8988T (cell line): ENCODE measurements at places on chromosomes 12 and 14.

DNA sequence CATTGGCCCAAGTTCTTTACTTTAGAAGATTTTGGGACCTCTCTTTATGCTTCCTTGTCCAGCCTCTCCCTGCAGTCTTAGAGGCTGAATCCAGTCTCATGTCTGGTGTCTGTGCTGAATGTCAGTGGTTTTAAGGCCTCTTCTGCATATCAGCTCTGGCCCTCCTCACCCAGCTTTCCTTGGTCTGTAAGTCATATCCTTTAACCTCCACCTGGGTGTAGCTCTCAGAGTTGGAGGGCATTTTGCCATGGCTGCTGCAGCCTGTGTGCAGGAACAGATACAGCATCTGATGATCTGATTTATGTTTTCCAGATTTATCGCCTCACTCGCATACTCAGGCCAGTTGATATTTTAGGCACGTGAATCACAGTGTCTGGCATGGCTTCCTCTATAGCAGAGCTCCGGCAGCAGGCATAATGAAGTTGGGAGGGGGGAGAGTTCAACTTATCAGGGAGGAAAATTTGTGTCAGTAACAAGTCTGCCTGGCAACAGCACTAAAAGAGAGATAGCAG, 335.0 kb downstream of the PCNX1 start:
- DNase-seq = no peak

DNA sequence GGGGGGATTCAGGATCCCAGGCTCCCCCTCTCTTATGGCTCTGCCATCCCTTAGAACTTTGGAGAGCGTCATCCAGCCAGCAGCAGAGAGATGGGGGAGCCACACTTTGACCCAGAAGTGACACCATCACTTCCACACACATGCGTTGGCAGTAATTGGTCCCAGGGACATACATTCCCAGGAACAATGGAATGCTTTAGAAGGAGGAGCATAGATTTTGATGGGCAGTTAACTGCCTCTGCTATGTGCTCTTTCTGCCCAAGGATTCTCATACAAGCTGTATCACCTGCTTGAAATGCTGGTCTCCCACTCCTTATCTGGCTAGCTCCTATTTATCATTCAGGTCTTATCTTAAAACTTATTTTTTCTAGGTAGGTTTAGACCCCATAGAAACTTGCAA, 109.0 kb upstream of the RPH3A start:
- no peak for DNase-seq

GRCh38 chr12:121800694-121801594, 2.9 kb upstream of the SETD1B start:
- no peak for DNase-seq

- DNase-seq = no peak
Measured at GRCh38 chr12:47317175-47317915, 237.6 kb upstream of the AMIGO2 start.

GRCh38 chr14:24236689-24237462, 4.1 kb downstream of the GMPR2 start:
- no peak for DNase-seq

DNA sequence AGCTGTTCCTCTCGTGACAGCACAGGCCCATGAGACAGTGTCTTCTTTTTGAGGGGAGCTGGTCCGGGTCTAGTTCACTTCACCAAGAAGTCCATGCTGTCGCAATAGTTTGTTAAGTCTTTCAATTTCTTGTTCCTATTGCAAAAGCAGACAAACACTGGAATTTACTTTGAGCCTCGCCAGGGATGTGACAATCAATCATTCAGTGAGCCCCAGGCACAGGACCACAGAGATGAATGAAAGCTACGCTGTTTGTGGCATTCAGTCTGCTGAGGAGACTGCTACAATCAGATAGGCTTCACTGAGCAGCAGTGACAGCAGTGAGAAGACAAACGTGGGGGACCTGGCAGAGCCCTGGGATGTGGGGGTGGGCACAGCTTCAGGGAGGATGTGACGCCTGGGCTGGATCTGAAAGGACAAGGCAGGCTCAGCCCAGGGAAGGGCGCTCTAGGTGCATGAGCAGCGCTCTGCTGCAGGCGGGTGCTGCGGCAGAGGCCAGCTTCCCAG, 35.5 kb downstream of the TCTN1 start:
- no peak for DNase-seq

DNA sequence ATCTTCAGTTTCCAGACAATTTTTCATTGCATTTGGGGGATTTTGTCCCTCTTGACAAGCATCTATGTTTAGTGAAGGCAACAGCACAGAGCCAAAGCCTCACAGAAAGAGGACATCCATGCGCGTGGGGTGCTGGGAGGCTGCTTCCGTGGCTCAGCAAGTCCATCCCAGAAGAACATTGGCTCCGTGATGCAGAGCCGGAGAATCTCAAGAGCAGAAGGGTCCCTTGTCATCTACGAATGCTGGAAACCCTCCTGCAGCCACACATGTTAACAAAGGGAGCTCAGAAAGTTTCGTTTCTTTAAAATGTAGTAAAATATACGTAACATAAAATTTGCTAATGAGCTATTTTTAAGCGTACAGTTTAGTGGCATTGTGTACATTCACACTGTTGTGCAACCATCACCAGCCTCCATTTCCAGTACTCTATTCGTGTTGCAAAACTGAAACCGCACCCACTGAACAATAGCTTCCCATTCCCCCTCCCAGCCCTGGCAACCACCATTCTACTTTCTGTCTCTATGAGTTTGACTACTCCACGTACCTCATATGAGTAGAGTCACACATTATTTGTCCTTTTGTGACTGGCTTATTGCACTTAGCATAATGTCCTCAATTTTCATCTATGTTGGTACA, 185.9 kb downstream of the TTC7B start:
- DNase-seq = no peak

GRCh38 chr12:48027183-48028002, 23.1 kb upstream of the COL2A1 start:
- no peak for DNase-seq

GRCh38 chr14:61766151-61766550, 3.9 kb downstream of the SNAPC1 start:
- DNase-seq = no peak

- DNase-seq = no peak
Measured at GRCh38 chr12:121036810-121037326, 2.2 kb downstream of the OASL start.

DNA sequence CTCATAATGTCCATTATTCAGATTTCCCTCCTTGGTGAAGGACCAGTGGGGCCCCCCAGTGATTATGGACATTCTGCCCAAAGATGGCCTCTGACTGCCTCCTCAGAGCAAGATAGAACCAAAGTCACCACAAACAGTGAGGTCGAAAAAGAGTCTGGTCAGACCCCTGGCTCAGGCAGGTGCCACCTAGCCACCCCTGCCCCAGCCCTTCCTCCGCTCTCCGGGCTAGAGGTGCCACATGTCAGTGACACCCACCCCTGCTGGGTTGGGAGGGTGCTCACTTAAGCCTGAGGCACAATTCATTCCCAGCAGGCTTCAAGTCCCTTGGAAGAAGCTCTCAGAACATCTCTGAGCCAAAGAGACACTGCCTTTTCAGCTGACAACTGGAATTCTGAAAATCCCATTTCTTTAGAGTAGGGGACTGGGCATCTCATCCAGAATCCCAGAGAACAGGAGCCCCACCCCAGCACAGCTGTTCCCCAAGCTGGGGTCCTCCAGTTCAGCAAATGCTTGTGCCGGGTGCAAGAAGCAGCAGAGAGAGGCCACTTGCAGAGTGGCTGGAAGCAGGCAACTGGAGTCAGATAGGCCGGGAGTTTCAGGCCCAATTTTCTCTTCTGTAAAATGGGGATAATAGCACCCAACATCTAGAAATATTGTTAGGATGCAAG, 50.3 kb downstream of the ISCA2 start:
- DNase-seq = no peak

- no peak for DNase-seq
Measured at GRCh38 chr14:42316693-42317092, 710.0 kb downstream of the LRFN5 start.

DNA sequence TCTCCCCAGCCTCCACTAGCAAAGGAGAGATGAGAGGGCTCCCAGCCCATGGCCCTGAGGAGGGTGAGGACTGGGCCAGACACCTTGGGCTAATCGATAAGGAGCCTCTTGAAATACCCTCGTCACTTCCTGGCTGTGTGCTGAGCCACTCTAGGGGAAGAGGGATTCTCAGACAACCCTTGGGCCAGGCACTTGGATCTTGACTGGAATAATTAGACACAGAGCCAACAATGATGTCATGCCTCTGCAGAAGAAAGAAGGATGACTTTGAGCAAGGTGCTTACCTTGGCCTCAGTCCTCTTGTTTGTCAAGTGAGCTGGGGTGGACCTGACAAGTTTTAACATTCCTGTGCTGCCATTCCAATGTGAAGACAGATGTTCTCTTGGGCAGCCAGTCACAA, 83.1 kb downstream of the LRRC74A start:
- DNase-seq = no peak

GRCh38 chr14:80636071-80636470, 305.5 kb downstream of the CEP128 start:
- DNase-seq = no peak

- no peak for DNase-seq
Measured at GRCh38 chr12:76694369-76694768, 69.5 kb upstream of the ZDHHC17 start.

- DNase-seq = no peak
Measured at GRCh38 chr12:80925237-80925636, 12.5 kb downstream of the LIN7A start.

DNA sequence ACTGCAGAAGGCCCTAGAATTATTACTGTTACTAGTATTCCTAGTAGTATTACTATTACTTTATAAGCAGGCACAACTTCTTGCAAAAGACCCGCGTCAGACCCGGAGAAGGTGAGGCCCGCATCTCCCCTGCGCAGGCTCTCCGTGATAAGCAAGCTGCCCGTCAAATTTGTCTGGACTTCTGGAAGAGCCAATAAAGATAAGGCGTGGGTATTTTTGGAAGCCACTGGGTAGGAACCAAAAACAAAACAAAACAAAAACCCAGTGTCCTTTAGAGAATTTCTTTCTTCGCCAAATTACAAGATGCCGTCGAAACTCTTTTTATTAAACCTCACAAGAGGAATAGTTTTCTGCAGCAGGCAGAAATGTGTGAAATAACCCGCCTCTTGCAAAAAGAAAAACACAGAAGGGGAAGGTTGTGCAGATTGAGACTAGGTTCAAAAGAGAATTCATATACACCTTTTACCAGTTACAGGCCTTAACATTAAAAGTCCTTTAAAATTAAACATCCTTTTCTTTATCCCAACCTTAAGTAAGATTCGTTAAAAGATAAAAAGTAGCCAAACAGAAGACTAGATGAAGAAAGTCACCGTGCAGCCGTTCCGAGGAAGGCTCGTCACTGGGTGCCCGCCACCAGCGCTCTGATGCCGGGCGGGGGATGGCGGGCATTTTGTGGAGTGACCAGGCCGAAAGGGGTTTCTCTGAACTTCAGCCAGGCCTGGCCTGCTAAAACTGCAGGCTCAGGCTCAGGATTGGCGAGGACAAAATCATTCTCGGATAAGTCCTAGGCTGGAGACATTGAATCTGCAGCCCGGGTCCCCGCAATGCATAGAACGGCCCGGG, 1.6 kb downstream of the TBX5 start:
- DNase-seq = no peak

DNA sequence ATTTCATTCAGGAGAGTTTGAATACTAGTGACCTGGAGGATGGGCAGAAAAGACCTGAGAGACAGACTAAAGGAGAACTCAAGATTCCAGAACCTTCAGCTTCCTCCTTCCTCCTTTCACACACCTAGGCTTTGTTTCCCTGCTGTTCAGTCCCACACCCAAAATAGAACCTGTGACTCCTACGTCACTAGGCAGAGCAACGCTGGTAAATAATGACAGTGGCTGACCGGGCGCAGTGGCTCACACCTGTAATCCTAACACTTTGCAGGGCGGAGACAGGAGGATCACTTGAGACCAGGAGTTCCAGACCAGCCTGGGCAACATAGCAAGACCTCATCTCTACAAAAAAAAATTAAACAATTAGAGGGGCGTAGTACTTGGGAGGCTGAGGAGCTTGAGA, 166.4 kb upstream of the FKBP4 start:
- no peak for DNase-seq

GRCh38 chr12:253116-253831, 9.4 kb downstream of the SLC6A13 start:
- DNase-seq = no peak

DNA sequence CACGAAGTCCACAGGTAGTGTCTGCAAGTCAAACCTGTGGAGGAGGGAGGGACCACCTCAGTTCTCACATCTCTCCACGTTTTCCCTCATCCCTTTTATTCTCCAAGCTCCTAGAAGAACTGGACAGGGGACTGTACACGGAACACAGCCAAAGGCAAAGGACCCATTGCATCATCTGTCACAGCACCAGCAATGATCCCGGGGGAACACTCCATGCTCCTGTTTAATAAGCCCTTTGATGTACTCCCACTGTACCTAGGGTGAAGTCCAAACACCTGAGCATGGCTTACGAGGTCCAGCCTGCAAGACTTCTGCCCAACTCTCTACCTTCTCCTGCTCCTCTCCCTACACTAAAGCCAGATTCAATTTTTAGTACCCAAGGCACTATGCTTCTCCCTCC, 26.5 kb downstream of the PRPF40B start:
- DNase-seq = no peak

GRCh38 chr14:102655137-102655536, 62.7 kb downstream of the RCOR1 start:
- DNase-seq = no peak

DNA sequence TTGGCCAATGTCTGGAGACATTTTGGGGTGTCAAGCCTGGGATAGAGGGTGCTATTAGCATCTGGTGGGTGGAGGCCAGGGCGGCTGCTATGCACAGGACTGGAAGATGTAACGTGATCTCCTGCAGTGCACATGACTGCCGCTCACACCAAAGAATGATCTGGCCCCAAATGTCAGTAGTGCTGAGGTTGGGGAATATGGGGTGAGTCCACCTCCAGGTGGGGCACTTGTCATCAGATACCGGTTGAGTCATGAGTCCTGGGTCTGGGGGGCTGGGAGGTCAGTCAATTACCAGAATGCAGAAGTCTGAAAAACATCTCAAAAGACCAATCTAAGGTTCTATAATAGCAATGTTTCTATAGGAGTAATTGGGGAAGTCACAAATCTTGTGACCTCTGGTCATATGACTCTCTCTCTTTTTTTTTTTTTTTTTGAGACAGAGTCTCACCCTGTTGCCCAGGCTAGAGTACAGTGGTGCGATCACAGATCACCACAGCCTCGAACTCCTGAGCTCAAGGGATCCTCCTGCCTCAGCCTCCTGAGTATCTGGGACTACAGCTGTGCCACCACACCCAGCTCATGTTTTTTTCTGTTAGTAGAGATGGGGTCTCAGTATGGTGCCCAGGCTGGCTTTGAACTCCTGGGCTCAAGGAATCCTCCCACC, 6.0 kb upstream of the SDSL start:
- no peak for DNase-seq

GRCh38 chr12:47870175-47870781, 34.5 kb downstream of the VDR start:
- DNase-seq = no peak

DNA sequence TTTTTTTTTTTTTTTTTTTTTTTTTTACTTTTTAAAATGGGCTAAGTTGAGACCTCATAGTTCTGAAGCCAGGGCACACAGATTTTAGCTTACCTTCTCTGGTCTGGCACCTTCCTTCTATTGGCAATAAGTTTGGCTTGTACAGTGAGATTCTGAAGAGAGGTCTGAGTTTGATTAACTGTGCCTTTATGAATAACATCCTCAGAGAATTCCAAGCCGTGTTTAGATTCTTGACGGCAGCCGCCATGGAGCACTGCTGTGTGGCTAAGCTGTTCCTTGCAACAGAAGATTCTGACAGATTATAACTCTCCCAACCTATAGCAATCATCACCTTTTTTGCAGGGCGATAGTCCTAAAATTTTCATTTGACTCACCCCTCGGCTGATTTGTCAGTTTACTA, 354.9 kb upstream of the FAR2 start:
- no peak for DNase-seq

- no peak for DNase-seq
Measured at GRCh38 chr12:94618995-94619695, 31.2 kb downstream of the TMCC3 start.
